ENCODE measurements at places on chromosomes 1 and 21. TPM values are rescaled to one million over a fixed set of nuclear protein-coding genes. Genes with fewer than 3 reads are reported as not detected.

GRCh38 chr1:37036667-37037053 lies 2.3 kb upstream of the GRIK3 start:
- no peaks in the 10 kb centered on the region for H3K36me3 ChIP-seq
- no peak for DNase-seq
- no peak overlapping the region for H3K27ac ChIP-seq
- peaks cover 56% of the 10 kb centered on the region for H3K27me3 ChIP-seq
- H3K4me1 ChIP-seq = no peaks in the 10 kb centered on the region

GRCh38 chr1:8598060-8598724 lies 219.2 kb downstream of the RERE start:
- no peaks in the 10 kb centered on the region for H3K36me3 ChIP-seq
- DNase-seq = peak; percentile 29
- H3K4me3 ChIP-seq = no peak overlapping the region
- H3K4me1 ChIP-seq = peaks cover 5% of the 10 kb centered on the region

SH3BGR gene
- 4.8 TPM for total RNA-seq

DNA sequence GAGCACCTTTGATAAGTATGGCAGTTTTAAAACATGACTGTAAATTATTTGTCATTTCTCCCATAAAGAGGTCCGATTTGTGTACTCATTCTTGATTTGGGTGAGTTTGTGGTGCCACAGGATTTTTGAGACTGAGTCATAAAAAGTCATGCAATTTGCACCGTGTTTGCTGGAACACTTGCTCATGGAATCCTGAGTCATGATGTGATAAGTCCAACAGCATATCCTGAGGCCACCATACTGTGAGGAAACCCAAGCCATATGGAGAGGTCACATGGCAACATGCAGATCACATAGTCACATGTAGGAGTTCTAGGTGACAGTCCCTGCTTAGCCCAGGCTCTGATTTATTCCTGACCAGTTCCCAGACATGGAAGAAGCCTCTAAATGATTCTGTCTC lies 40.8 kb upstream of the PRRX1 start:
- H3K27me3 ChIP-seq = no peaks in the 10 kb centered on the region
- no peak overlapping the region for H3K27ac ChIP-seq
- no peaks in the 10 kb centered on the region for H3K4me1 ChIP-seq
- no peak overlapping the region for H3K4me3 ChIP-seq

SPRR2A gene
- not detected for total RNA-seq

WNT3A gene
- 4.8 TPM for total RNA-seq

DNAJB4 gene
- 15.8 TPM for total RNA-seq

- no peak overlapping the region for H3K4me3 ChIP-seq
- no peak overlapping the region for H3K27ac ChIP-seq
- DNase-seq = no peak
- no peaks in the 10 kb centered on the region for H3K36me3 ChIP-seq
Measured at GRCh38 chr1:113392541-113393128, 2.3 kb downstream of the MAGI3 start.

GRCh38 chr1:14292520-14292919 lies 306.0 kb upstream of the KAZN start:
- H3K4me3 ChIP-seq = no peak overlapping the region
- no peak overlapping the region for H3K27ac ChIP-seq
- peaks cover 4% of the 10 kb centered on the region for H3K27me3 ChIP-seq
- no peak for DNase-seq
- H3K36me3 ChIP-seq = no peaks in the 10 kb centered on the region

- no peaks in the 10 kb centered on the region for H3K36me3 ChIP-seq
- H3K4me1 ChIP-seq = no peaks in the 10 kb centered on the region
- no peaks in the 10 kb centered on the region for H3K27me3 ChIP-seq
- no peak for DNase-seq
- no peak overlapping the region for H3K4me3 ChIP-seq
Measured at GRCh38 chr1:171845998-171846397, 4.7 kb downstream of the DNM3 start.

- H3K4me3 ChIP-seq = no peak overlapping the region
- no peak overlapping the region for H3K27ac ChIP-seq
- H3K27me3 ChIP-seq = no peaks in the 10 kb centered on the region
- no peaks in the 10 kb centered on the region for H3K4me1 ChIP-seq
Measured at GRCh38 chr1:233959102-233959501, 54.6 kb downstream of the SLC35F3 start.

GRCh38 chr1:231390071-231390470 lies 32.0 kb downstream of the EGLN1 start:
- no peaks in the 10 kb centered on the region for H3K36me3 ChIP-seq
- no peak overlapping the region for H3K4me3 ChIP-seq
- no peaks in the 10 kb centered on the region for H3K27me3 ChIP-seq

DNA sequence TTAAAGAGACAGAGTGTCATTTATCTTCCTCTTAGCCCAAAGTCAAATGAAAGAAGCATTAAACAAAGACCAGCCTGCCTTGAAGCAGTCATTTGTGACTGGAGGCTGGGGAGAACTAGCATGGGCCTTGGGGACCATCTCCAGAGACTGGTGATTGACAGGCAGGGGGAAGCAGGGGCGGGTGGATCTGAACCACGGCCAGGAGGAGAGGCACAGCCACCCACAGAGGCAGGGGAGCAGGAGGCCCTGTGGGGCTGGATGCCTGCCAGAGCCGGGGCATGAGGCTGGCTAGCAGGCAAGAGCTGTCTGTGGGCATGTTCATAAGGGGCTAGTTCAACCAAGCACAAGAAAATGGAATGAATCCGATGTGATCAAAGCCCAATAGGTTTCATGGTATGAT lies 73.9 kb downstream of the PLXNA2 start:
- H3K27ac ChIP-seq = no peak overlapping the region
- H3K4me1 ChIP-seq = no peaks in the 10 kb centered on the region
- H3K36me3 ChIP-seq = no peaks in the 10 kb centered on the region
- no peak for DNase-seq

DNA sequence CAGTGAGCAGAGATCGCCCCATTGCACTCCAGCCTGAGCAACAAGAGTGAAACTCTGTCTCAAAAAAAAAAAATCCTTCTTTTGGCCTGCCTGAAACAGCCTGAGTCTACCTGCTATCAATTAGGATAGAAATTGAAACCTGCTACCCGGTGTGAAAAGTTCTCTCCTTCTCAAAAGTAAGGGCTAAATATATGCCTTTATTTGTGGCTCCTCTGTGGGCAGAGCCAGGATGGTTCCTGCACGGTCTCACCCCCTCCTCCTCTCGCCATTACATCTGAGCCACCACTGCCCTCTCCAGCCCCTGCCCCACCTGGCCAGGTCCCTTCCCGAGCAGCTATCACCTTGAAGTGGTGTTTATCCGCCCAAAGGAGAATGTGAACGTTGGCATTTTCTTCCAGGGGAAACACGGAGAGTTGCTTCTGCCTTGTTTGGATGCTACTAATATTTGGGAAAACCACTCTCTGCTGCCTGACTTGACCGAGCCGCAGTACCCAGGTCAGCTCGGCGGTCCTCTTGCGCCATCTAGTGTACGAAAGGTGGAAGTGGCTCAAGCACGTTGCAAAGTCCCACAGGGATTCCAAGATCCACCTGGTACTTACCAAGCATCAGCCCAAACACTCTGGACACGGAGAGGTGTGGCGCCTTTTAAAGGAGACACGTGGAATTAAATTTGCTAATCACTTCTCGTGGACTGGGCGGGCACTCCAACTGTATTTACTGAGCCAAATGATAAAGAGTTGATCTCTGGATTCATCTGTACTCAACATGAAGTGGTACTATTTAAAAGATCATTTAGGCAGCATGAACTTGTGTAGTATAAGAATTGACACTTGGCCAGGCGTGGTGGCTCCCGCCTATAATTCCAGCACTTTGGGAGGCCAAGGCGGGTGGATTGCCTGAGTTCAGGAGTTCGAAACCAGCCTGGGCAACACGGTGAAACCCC lies 31.9 kb downstream of the SETD4 start:
- H3K27ac ChIP-seq = no peak overlapping the region
- peak; percentile 71 for DNase-seq
- H3K4me1 ChIP-seq = no peaks in the 10 kb centered on the region

DNA sequence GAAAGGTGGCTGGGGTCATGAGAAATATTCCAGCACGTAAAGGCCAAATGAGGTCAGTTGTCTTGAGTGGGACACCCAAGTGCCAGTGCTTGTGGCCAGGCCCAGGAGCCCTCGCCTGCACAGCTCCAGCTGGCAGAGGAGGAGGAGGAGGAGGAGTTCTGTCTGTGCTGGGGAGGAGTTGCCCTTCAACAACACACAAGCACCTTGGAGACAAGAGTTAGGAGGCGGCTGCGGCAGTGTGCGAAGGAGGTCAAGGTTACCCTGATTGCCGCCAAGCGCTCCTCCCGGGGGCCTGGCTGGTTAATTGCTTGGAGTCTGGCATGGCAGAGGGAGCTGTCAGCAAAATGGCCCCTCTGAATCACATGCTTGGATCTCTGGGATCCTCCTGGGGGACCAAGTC lies 45.1 kb downstream of the GRIK3 start:
- no peaks in the 10 kb centered on the region for H3K36me3 ChIP-seq
- no peak overlapping the region for H3K4me3 ChIP-seq
- DNase-seq = no peak
- no peak overlapping the region for H3K27ac ChIP-seq

GRCh38 chr1:11736746-11737639 lies 1.1 kb downstream of the AGTRAP start:
- no peaks in the 10 kb centered on the region for H3K27me3 ChIP-seq
- H3K36me3 ChIP-seq = no peaks in the 10 kb centered on the region
- H3K27ac ChIP-seq = peak overlapping the region; percentile 94

DNA sequence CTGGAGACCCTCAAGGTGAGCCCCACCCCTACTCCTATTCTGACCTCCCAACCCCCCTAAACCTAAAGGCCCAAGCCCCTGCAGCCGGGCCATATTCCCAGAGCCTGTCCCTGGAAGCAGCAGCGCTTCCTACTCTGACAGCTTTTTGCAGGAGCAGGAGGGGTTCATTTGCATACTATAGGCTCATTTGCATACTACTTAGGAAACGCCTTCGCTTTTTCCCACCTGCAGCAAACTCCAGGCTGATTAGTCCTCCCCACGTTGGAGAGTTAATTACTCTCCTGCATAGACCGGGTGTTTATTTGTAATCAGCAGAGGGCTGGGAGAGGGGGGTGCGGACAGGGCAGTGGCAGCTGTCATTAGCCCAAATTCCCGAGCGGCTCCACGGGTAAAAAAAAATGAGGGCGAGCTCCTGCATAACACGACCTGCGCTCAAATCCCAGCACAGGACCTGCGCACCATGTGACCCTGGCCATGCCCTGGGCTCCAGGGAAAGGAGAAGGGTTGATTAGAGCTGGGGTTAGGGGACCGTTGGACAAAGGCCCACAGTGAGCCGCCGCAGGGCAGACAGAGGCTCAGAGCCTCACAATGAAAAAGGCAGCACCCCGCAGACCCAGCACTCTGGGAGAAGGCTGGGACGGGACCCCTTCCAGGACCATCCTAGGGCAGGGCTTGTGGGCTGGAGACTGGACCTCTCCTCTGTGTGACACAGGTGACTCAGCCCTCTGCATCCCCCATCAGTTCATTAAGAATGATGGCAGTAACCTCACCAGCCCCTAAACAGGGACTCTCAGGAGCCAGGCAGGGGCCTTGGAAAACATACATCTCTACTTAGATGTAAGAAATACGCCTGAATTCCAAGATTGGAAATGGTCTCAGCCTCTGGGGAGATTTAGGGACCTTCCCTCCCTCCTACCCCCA lies 9.9 kb upstream of the C1QA start:
- no peaks in the 10 kb centered on the region for H3K4me1 ChIP-seq
- no peaks in the 10 kb centered on the region for H3K36me3 ChIP-seq
- no peak overlapping the region for H3K4me3 ChIP-seq
- peaks cover 8% of the 10 kb centered on the region for H3K27me3 ChIP-seq
- DNase-seq = no peak

LMOD1 gene
- 112 TPM for total RNA-seq

SAMSN1 gene
- total RNA-seq = 1.1 TPM

DNA sequence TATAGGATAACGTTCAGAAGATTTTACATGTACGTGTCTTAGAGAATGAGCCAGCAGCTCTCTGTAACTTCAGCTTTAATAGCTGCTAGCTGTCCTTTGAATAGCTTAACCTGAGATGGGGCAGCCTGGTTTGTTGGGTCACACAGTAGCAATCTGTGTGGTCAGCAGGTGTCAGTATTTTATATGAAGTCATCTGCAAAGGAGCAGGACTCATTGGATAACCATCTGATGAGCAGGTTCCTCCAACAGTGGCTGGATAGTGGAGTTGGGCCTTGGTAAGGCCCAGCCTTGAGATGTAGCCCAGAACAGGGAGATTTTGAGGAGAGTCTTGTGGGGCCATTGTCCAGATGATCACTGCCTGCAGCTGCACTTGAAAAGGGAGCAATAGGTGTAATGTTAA lies 6.4 kb downstream of the GSTM5 start:
- no peak for DNase-seq
- no peaks in the 10 kb centered on the region for H3K36me3 ChIP-seq
- no peaks in the 10 kb centered on the region for H3K27me3 ChIP-seq
- no peak overlapping the region for H3K4me3 ChIP-seq
- H3K4me1 ChIP-seq = no peaks in the 10 kb centered on the region

BRDT gene
- 16.2 TPM for total RNA-seq

GRCh38 chr1:217718873-217719272 lies 87.7 kb downstream of the SPATA17 start:
- H3K36me3 ChIP-seq = no peaks in the 10 kb centered on the region
- H3K4me1 ChIP-seq = no peaks in the 10 kb centered on the region
- no peaks in the 10 kb centered on the region for H3K27me3 ChIP-seq

DNA sequence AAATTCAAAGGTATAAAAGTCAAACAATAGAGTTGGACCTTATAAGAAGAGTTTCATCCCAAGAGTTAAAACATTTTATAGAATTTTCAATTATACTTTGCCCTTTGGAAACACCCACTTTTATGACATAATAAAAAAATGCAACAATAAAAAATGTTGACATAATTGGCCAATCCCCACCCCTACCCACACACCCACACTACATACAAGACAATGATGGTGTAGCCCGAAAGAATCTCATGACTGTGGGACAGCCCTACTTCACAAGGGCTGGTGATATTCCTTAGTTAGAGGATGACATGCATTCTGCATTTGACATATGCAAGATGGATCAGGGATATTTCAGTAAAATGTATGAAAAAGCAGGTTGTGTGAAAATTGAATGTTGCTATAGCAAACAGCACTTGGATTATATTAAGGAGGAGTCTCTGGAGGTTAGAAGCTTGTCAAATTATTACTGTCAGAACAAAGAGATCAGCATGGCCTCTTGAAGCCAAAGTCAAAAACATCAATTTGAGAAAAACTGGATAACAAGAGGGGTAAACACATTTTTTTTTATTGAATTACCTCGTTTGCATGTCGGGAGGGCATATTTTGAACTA lies 133.0 kb upstream of the SAMSN1 start:
- H3K27ac ChIP-seq = no peak overlapping the region
- no peaks in the 10 kb centered on the region for H3K36me3 ChIP-seq
- no peak for DNase-seq
- H3K4me3 ChIP-seq = no peak overlapping the region
